ENCODE measurements at places on chromosomes 2 and 18.
A peak's percentile ranks its signal among the peaks of the same experiment; 100 is the strongest.

DNA sequence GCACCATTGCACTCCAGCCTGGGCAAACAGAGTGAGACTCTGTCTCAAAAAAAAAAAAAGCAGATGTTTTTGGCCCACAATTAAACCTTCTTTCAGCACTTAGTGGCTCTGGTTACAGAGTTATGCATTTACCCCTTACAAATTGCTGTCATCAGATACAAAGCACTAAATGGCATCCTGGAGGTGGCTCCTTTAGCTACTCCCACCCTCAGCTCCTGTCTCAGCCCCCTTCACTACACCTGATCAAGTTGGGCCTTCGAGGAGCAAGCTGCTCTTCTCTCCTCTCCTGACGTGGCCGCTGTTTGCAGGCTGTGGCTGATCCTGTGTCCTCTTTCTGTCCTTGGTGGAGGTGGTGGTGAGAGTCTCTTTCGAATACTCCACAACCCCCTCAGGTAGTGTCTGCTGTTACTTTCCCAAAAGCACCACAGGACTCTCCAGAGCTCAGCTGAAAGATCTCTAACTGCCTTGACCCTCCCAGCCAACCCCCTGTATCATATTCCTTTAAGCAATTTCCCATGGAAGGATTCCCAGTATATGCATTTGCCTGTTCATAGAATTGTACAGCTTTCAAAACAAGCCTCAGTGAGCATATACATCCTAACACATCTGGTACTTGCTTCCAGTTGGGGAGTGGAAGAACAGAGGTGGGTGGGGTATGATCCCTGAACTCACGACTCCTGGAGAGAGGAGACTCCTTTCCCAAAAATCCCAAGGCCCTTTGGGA is 285.9 kb downstream of the CLIP4 start:
- no peak for DNase-seq

DNA sequence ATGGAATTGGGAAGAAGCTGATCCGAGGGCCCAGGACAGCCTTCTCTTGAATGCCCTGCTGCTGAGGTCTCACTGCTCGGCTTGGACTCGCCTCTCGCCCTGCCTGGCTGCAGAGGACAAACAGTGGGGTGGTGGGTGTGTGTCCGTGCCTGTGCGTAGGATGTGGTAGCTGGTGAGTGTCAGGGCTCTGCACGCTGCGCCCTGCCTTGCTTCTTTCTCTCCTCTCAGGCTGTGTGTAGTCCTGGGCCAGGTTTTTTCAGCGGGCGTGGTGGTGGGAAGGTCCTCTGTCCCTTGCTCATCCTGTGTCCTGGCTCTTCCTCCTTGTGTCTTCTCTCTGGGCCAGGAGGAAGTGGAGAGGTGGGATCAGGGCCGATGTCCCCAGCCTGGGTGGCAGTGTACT is 44.8 kb downstream of the RRM2 start:
- no peak for DNase-seq

DNA sequence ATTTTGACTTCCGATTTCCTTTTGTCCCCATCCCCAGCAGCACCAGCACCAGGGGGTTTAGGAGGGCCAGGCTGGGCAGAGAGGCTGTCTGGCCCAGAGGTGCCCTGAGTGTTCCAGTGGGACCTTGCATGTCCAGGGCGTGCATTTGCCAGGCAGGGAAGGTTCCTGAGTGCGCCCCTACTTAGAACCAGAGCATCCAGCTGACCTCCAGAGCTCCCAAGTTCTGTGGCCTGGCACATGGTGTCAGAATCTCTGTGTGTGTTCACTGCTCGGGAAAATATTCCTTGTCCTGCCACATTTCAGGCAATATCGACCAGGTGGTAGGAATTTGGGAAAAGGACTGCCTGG is 5.5 kb downstream of the SIX3 start:
- DNase-seq, result no peak

GRCh38 chr2:239716009-239716408 is 309.1 kb downstream of the NDUFA10 start:
- no peak for DNase-seq

GRCh38 chr2:174337337-174338146 is 2.8 kb downstream of the SP9 start:
- no peak for DNase-seq

DNA sequence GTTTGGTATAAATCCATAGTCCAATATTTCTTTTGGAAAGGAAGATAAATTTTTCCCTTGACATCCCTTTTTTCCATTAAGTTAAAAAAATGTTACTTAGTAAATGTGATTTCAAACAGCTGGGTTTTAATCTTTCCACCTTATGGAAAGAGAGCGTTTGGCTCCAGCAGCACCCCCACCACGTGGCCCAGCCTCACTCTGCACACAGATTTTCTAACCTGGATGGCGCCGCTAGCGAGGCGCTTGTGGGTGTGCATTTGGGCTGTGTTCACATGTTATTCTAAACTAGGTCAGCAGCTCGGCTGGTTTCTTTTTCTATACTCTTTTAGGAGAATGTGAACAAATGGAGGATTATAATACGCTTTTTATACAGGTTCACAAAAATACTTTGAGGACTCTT is 218.0 kb downstream of the LDLRAD4 start:
- no peak for DNase-seq

- no peak for DNase-seq
Measured at GRCh38 chr2:182868054-182868796, 1.8 kb upstream of the FRZB start.

DNA sequence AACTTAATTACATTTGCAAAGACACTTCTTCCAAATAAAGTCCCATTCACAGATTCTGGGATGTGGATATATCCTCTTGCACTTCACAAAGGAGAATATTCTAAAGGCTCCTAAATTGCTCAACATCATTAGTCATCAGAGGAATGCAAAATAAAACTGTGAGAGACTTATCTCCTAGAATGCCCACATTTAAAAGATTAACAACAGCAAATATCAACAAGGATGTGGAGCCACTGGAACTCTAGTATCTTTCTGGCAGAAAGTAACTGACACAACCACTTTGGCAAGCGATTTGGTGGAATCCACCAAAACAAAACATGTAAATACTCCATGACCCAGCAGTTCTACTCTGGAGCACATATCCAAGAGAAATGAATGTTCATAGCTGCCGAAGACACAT is 4.6 kb downstream of the NEU2 start:
- DNase-seq, result no peak

DNA sequence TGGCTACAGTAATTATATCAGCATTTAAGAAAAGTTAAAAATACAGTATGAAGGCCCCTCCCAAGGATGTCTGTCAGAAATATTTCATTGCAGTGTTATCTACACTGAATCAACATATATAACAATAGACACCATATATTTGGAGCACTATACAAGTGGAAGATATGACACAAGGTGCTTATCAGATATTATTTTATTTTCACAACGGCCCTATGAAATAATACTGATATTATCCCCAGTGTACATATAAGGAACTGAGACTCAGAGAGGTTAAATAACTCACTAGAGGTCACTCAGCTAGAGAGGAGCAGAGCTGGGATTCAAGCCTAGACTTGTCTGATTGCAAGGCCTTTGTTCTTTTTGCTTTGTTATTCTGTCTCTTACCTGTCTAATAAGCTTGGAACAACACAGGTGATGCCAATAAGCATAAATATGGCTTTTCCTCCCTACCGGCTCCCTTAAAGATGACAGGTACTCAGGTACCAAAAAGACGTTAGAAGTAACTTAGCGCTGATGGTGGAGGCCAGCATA is 4.7 kb upstream of the SLC40A1 start:
- DNase-seq, result no peak

DNA sequence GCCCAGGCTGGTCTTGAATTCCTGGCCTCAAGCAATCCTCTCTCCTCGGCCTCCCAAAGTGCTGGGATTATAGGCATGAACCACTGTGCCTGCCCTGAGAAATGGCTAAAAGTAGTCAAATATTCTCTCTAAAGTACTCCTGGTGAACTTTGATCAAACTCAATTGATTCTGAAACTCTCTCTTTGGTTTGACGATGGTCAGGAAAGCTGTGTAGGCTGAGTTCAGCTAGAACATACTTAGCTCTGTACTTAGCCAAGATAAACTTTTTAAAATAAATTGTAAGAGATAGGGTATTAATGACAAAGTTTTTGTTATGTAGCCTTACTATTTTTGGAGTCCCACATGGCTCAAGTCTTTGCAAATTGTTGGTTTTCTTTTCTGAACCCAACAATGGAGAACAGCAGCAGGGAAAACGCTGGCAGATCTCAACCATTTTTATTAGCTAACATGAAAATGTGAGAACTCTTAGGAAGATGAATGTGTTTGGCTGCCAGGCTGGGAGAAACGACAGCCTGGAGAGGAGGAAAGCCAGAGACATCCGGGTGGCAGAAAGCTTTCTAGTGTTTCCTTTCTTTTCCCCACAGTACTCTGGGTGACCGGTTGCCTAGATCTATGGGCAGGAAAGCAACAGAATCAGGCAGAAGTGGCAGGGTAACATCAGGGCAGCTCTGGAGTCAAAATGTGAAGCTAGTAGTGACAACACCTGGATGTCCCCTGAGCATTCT is 193.0 kb upstream of the LHCGR start:
- no peak for DNase-seq

DNA sequence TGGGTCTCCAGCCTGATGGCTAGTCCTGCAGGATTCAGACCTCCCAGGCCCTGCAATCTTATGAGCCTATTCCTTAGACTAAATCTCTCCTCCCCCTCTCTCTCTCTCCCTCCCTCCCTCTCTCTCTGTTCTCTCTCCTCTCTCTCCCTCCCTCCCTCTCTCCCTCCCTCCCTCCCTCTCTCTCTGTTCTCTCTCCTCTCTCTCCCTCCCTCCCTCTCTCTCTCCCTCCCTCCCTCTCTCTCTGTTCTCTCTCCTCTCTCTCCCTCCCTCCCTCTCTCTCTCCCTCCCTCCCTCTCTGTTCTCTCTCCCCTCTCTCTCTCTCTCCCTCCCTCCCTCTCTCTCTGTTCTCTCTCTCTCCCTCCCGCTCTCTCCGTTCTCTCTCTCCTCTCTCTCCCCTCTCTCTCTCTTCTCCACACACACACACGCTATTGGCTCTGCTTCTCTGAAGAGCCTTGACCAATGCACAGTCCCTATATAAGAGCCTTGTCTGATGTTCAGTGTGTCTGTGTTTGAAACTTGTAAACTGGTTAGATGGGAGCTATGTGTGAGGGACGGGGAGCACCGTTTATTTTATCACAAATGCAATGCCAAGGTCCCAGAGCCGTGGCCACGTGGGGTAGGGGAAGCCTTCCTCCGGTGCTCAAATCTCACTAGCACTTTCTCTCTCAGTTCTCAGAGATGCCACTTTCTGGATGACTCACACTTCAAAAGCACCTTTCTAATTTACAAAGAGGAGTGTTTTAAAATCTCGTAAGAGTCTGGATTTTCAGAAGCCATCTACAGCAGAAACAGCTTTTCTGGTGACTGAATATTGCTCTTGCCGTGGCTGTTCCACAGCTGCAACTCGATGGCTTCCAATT is 9.4 kb upstream of the PRLH start:
- DNase-seq, result no peak

- DNase-seq, result no peak
Measured at GRCh38 chr2:157786663-157787363, 89.3 kb downstream of the ACVR1 start.

DNA sequence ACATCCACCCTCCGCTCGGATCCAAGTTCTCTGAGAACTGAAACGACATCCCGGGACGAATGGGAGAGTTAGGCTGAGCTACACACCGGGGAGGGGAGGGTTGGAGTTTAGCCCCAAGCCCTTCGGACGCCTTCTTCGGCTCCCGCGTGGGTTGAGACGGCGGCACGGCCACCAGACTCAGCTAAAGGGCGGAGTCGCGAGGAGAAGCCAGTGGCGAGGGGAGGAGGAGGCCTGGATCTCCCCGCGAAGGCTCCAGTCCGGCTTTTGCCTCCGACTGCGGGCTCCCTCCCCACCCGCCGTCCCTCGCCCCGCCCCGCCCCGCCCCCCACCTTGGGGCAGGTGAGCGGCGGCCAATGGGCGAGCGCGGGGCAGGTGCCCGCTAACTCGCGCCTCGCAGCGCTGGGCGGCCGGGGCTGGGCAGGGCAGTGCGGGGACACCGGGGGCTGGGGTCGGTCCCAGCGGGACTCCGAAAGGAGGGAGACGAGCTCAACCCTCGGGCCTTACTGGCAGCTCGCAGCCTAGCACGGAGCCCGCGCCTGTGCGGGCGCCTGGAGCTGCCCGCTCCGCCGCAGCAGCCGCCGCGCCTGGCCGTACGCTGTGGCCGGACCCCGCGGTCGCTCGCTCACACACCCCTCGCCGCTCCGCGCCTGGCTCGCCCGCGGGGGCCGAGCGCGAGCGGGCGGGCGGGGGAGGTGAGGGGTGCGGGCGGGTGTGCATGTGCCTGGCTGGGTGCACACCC is at the start of gene EMX1:
EMX1 (plus strand) TSS at position 382 of the 739 bp plus-strand sequence; CDS start at position 716, 334 bp downstream.
- DNase-seq, result peak; percentile 77

DNA sequence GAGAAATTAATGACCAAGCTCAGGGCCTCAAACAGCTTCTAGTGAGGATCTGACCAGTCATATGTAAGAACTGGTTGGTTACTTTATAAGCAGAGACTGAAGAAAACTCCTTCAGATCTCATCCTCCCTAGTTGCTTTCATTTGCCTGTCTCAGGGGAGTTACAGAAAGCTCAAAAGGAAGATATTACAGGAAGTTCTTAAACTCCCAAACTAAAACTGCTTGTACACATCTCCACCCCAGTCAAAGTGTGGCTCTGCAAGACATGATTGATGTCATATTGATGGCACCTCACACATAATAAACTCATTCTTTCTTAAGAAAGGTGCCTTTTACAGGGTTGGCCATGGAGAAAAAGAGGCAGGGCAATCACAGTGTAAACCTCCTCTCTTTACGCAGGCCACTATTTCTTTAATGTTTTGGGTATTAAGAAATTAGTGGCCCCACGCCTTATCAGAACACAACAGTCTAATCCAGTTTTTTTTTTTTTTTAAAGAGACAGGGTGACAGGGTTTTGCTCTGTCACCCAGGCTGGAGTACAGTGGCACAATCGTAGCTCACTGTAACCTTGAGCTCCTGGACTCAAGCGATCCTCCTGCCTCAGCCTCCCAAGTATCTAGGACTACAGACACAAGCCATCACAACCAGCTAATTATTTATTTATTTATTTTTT is 62.6 kb upstream of the STK17B start:
- DNase-seq, result no peak

All from type B pancreatic cell (in vitro differentiated cells).